Stimulated activated CD4-positive, alpha-beta T cell treated with anti-CD3 and anti-CD28 coated beads, Interleukin-2, amount 100 ng/mL, for 4 hours (primary cell): ENCODE measurements at places on chromosomes 5 and 9.

DNA sequence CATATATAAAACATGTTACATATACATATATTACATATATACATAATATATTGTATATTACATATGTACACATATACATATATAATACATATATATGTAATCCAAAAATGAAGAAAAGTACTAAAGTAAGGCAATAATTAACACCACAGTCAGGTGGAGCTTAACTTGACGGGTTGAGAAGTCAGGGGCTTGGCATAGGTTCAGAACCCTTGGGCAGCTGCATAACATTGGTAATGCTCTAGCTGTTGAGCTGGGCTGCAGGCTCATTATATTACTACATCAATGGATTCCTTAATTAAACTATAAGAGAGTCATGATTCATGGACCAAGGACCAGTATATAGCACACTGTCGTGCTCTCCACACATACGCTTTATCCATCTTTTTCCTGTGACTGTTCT is 435.2 kb upstream of the ADAMTS16 start:
- no peak for DNase-seq

DNA sequence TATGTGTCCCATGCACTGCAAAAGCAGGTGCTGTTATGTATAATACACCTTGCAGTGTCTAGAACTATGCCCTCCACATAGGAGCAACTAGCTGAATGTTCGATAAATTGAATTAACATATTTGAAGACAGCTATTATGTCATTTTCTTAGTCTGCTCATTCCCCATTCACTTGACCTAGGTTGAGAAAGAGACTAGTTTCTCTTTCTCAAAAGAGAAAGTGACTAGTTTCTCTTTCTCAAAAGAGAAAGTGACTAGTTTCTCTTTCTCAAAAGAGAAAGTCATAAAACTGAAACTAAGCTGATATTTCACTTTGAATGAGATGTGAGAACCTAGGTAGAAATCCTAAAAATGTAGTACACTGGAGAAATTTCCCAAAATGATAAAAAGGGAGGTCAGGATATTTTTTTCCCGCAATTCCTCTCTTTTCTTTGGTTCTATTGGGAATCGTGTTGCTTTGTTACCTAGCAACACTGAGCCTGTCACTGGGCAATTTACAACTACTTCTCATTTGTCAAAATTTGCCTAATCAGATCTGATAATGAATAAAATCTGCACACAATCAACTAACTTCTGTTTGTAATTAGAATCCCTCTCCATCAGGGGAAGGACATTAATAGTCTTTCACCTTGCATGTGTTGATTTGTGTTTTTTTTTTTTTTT is 132.0 kb upstream of the GRIA1 start:
- DNase-seq, result no peak

DNA sequence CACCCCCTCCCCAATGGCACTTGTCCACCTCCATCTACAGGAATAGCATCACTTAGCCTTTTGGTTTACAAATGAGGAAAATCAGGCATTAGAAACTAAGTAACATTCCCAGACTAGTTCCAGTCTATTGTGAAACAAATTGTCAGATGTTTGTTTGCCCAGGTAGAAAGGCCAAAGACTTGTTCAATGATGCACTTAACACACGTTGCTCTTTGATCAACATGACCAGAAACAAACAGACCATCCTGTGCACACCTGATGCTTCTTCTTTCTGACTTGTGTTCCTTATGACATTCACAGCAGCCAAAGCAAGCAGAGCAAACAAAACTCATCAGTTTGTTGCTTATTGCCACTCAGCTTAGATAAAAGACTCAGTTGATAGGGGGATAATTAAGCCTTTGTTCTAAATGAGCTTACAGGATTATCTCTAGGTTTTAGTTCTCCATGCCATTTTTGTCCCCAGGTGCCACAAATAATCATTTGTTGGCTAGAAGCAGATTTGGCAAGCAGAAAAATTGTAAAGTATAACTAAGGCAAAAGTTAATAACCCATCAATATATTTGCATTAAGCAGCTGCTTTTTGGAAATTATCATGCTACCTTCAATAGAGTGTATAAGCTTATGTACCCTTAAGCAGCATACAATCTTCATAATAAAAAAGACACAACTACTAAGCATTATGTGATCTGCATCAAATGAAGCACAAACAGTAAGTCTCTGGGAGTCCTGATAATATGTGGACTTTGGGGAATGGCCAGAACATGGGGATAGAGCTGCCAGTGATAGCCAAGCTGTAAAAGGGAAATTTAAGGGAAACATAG is 26.3 kb upstream of the FST start:
- DNase-seq, result no peak

DNA sequence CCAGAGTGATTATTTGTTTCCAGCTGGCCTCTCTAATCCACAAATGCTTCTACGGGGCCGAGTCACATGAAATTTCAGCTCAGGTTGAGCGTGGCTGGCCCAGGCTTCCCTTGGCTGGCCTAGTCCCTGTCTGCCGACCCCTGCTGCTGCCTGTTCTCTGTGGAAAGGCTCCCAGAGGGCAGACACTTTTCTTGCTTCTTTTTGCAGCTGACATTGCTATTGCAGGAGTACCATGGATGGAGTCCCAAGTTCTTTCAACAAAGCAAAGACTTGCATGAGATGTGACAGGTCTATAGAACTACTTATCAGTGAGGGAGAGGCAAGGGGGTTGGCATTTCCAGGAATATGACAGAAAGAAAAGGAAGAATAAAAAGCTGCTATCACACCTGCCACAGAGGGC is 287.4 kb upstream of the ARRDC3 start:
- no peak for DNase-seq

- DNase-seq, result no peak
Observed at GRCh38 chr5:65102371-65102975, 333.7 kb downstream of the CWC27 start.

DNA sequence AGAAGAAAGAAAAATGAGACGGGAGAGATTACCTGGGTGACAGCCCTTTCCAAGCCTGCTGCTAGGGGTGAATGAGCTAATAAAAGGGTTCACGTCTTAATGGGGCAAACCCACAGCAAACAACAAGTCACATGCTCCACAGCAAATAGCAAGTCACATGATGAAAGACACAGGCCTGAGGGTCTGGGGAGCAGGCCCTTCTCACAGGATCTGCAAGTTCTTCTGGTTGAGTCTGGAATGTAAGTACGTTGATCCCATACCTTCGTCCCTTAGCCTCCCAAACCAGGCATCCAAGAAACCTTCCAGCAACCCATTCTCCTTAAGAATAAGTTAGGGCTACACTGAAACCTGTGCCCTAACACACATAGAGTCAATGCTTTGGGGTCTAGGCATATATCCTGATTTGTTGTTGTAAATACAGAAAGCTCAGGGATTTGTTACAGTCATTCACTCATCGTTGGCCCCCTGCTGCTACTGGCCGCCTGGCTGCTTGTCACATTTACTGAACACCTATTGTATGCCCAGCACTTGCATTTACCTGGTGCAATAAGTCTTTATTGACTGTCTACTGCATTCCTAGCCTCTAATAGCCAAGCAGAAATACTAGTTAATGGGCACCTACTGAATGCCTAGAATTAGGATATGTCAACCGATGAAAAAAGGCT is 43.3 kb upstream of the MSX2 start:
- no peak for DNase-seq
